Activated T-cell treated with anti-CD3 and anti-CD28 coated beads for 24 hours (primary cell): ENCODE measurements at places on chromosomes 16 and 17.
A peak's percentile ranks its signal among the peaks of the same experiment; 100 is the strongest.

- no peak for DNase-seq
Observed at GRCh38 chr17:74725111-74725510, 11.9 kb upstream of the RAB37 start.

DNA sequence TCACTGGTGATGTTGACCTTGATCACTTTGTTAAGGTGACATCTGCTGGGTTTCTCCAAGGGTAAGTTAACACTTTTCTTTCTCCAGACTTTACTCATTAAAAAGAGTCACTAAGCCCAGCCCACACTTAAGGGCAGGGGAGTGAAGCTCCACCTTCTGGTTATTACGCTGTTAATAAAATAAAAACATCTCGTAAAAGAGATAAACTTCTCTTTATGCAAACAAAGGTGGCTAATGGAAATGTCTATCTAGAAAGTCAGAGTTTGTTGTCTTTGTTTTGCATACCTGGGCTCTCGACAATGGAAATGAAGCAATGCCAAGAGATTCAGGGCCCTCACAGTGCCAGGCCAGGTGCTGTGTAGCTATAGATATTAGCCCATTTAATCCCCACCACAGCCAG is 134.4 kb downstream of the ZFHX3 start:
- no peak for DNase-seq

DNA sequence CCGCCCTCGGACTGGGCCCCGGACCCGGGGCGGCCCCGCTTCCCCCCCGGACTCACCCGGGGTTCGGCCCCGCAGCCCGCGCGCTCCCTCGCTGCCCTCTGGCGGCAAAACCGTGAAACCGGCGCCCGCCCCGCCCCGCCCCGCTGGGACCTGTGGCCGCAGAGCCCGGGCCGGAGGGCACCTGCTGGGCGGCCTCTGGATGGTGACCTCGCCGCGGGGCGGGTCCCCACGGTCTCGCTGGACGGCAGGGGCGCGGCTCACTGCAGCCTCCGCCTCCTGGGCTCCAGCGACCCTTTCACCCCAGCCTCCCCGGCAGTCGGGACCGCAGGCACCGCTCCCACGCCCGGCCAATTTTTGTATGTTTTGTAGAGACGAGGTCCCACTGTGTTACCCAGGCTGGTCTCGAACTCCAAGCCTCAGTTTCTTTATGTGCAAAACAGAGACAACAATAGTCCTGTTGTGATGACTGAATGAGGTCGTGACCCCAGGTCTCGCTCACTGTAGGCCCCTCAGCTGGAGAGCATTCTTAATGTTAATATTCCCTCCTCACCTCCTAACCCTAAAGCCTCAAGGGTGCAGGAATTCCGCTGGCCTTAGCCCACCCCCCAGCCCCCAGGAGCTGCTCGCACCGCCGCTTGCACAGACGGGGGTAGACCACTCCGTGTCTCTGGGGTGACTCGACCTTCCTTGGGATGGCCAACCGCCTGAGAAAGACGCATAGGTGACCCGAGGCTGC is 33.7 kb upstream of the RPH3AL start:
- peak; percentile 61 for DNase-seq

DNA sequence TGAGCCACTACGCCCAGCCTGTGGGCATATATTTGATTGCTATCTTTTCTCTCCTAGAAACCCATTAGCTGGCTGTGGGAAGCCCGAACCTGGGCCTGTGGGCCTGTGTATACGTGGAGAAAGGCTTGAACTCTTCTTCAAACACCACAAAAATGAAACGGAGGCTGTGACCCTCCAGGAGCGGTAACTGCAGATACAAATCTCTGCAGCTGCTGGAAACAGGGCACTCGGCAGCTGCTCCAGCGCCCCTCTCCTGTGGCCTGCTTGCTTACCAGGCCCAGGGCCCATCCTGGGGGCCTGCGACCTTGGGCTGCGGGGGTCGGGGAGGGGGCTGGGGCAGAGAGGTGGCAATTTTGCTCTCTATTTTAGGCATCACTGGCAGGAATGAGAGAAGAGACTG is 28.0 kb upstream of the MTSS2 start:
- DNase-seq: no peak

GRCh38 chr17:77535435-77535834 is 394.7 kb downstream of the SEC14L1 start:
- DNase-seq: no peak

GRCh38 chr16:47046726-47047523 is 73.5 kb upstream of the DNAJA2 start:
- DNase-seq: no peak

DNA sequence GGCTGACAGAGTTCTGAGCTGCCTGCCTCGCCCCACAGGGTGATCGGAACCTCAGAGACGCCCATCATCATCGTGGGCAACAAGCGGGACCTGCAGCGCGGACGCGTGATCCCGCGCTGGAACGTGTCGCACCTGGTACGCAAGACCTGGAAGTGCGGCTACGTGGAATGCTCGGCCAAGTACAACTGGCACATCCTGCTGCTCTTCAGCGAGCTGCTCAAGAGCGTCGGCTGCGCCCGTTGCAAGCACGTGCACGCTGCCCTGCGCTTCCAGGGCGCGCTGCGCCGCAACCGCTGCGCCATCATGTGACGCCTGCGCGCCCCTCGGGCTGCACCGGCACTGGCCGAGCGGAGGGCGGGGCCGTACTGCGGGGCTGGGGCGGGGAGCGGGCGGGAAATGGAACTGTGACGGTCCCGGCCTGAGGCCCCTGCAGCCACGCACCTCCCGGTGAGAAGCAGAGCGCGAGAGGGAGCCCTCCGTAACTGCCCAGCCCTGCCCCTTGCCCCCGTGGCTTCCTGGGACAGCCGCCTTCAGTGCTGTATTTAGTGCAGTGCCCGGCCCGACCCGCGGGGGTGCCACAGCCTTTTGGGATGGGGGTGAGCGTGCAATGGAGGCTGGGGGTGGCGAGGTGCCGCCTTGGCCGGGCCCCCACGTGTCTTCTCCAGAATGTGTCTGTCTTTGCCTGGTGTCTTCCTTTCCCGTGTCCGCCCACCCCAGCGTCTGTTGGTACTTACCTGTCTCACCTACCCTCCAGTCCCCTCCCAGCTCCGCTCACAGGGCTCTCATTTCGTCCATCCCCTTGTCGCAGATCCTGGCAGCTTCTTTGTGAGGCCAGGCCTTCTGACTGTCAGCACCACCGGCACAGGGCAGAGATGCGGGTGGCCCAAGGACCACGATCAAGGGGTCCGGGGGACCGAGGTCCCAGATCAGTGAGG is 9.8 kb downstream of the RASL10B start:
- DNase-seq: no peak

- DNase-seq: no peak
Observed at GRCh38 chr17:74825952-74826719, 33.5 kb downstream of the GRIN2C start.

DNA sequence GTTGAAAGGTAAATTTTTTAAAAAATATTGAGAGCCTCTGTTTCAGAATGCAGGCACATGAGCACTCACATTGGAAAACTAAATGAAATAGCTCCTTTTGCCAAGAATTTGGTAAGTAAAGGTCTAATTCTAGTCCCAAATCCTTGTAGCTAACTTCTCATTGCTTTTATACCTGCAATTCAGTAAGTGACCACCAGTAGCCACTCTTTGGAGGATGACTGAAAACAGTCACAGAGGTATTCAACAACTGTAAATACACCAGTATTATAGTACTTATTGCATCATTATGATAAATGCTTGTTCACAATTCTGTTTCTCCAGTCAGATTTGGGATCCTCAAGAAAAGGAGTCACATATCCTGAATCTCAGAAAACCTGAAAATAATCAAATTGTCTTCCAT is 562.4 kb upstream of the CDH11 start:
- no peak for DNase-seq

DNA sequence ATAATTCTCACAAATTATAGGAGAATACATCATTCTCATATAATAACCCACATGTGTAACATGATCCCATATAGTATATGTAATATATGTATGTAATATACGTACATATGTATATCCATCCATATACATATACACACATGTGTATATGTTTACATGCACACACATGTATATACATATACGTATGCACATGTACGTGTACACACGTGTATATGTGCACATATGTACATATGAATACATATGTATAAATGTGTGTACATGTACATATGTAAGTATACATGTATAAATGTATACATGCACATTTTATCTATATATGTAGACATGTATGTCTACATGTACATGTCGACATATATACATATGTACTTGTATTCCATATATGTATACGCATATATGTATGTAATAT is 288.8 kb downstream of the NPIPA8 start:
- DNase-seq: no peak

DNA sequence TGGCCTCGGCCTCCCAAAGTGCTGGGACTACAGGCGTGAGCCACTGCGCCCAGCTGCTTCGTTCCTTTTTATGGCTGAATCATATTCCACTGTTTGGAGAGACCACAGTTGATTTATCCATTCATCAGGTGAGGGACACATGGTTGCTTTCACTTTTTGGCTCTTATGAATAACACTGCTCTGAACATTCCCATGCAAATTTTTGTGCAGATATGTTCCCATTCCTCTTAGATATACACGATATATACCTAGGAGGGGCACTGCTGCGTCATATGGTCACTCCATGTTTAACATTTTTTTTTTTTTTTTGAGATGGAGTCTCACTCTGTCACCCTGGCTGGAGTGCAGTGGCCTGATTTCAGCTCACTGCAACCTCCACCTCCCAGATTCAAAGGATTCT is 13.9 kb upstream of the GLIS2 start:
- DNase-seq: no peak

GRCh38 chr17:31508288-31509094 is 117.0 kb downstream of the RAB11FIP4 start:
- DNase-seq: peak; percentile 53
